ENCODE measurements at places on chromosomes 2 and 18.

- no peak for DNase-seq
Measured at GRCh38 chr2:152594792-152595191, 122.5 kb downstream of the PRPF40A start.

DNA sequence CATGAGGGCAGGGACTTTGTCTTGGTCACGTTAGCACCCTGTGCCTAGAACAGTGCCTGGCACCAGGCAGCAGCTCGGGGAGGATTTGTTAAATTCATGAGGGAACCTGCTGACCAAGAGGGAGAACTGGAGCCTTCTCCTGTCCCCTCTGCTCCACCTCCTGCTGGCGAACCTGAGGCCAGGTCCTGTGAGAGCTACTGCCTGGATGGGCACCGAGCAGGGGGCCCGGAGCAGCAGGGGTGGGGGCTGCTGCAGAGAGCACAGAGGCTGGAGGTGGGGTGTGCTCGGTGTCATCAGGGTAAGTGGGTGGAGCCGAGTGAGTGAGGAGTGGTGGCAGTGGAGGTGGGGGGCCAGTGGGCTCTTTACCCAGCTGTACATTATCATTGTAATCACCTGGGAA lies 52.1 kb upstream of the FAHD2A start:
- no peak for DNase-seq

DNA sequence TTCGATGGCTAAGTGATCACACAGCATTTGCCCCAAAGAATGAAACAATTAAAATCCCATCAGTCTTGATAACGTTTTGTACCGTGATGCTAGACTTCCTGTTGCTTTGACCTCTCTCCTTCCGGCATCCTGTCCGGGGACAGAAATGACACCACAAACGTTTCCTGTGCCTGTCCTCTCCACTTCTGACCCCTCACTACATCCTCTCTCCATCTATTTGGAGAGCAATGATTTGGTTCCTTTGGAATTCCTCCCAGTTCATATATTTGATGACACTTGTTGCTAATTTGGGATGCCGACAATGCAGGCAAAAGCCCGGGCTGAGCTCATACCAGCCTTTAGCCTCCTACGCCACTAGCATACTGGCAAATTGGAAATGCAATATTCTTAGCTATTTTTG lies 151.2 kb upstream of the CCDC68 start:
- no peak for DNase-seq

- no peak for DNase-seq
Measured at GRCh38 chr2:98743835-98744234, 12.9 kb upstream of the MGAT4A start.

- no peak for DNase-seq
Measured at GRCh38 chr18:42177390-42177789, 222.4 kb downstream of the PIK3C3 start.

GRCh38 chr2:46735730-46736493 lies 179.7 kb downstream of the MCFD2 start:
- no peak for DNase-seq

DNA sequence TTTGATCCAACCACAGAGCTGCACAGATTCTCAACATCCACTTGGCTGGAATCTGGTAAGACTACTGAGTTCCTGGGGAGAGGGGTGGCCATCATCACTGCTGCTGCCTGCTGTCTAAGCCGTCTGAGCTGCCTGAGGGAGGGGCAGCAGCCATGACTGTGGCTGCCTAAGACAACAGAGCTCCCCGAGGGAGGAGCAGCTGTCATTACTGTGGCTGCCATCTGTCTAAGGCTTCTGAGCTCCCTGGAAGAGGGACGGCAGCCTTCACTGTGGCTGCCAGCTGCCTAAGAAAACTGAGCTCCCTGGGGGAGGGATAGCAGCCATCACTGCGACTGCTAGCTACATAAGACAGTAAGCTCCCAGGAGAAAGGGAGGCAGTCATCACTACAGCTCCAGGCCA lies 584.4 kb downstream of the NR4A2 start:
- DNase-seq = no peak

DNA sequence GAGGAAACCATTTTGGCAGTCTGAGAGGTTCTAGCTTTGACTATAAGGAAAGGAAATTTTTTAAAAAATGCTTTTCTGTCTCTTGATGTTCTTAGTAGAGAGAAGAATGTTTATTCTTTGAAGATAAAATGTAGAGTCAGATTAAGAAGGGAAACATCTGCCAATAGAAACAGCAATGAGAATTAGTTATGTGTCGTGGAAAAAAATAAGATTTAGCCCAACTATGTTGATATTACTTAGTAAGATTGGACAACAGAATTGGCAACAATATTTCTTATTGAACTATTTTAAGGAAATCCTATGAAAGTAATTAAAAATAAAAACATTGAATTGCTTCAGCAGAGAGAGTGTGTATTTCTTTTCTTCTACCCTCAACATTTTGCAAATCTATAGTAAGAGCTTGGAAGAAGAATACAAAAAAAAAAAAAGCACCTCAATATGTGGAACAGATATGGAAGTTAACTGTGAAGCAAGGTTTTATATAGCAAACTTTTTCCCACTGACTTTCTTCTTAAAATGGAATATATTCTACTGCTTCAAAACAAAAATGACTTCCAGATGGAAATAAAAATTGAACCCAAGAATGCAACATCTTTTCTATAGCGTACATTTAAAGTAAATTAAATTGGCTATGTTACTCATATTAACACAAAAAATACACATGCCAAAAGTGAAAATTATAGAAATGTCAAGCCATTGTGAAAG lies 177.9 kb downstream of the FAM124B start:
- no peak for DNase-seq

- no peak for DNase-seq
Measured at GRCh38 chr2:169714699-169715098, 18.9 kb upstream of the KLHL23 start.

GRCh38 chr18:30991397-30991796 lies 51.1 kb downstream of the DSC3 start:
- no peak for DNase-seq

DNA sequence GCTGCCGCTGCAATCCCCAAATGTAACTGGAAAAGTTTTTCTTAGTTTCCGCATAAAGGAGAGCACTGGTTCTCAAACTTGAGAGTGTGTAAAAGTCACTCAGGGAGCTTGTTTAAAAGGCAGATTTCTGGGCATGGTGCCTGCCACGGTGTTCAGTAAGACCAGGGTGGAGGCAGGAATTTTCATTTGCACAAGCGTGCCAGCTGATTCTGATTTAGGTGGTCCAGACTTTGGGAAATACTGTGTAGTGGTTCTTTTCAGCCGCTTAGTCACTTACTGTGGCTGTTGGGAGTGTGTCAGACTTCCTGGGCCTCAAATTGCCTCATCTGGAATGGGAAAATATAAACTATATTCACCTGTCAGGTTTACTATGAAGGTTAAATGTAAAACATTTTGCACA lies 788 bp downstream of the ARMC9 start:
- no peak for DNase-seq

GRCh38 chr2:69893684-69894551 lies at the start of gene SNRNP27:
Gene SNRNP27, plus strand, starts transcription at chr2:69893956. Its CDS starts 29 bp downstream, at chr2:69893985.
- peak; percentile 85 for DNase-seq

DNA sequence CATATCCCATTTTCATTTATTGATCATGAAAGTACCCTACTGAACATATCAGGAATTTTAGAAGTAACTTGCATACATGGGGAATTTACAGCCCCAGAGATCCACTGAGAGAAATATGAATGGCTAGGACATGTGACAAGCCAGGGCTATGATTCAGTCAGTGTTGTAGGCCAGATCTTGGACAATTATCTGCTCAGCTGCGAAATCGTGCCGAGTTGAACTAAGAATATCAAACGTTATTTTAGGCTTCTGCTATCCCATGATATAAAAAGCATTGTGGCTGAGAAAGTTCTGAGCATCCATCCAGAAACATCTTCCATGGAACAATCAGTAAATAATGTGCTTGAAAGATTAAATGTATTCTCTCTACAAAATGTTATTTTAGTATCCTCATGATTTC lies 85.7 kb upstream of the UNC80 start:
- no peak for DNase-seq

GRCh38 chr2:20534913-20535801 lies 88.3 kb downstream of the RHOB start:
- DNase-seq = no peak

DNA sequence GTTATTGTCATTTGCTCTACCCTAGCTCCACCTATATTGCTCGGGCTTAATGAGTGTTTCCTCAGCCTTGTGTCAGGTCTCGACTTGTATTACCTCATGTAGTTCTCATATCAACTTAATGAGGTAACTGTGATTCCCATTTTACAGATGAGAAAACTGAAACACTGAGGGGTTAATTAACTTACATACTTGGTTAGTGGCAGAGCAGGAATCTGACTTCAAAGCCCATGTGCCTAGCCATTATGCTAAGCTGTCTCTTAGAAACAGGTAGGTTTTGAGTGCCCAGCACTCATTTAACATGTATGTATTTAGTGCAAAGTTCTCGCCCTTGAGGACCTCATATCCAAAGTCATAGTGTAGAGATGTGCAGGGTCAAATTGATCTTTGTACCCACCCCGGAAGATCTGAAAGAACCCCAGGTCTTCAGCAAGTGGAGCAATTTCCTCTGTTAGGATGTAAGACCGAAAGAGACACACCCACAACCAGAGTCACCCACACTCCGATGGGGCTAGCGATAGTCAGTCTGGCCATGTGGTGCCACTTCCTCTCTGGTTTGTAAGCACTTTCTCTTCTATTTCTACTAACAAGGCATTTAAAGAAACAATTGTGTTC lies 121.0 kb upstream of the SLC39A10 start:
- peak; percentile 74 for DNase-seq

DNA sequence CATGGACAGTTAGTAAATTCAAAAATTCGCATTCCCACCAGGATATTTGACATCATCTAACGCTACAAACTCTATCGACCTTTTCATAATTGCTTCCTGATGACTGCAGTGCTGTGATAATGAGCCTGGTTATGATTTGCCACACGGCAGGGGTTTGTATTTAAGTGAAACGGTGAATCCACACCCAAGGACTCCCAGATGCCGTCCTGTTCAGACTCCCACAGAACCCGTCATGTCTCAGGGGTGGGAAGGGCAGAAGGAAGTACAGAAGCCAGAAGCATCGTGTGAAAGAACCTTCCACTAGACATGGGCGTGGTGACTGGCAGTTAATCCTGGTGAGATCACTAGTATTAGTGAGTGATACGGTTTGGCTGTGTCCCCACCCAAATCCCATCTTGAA lies 91.2 kb upstream of the TMEM18 start:
- no peak for DNase-seq

DNA sequence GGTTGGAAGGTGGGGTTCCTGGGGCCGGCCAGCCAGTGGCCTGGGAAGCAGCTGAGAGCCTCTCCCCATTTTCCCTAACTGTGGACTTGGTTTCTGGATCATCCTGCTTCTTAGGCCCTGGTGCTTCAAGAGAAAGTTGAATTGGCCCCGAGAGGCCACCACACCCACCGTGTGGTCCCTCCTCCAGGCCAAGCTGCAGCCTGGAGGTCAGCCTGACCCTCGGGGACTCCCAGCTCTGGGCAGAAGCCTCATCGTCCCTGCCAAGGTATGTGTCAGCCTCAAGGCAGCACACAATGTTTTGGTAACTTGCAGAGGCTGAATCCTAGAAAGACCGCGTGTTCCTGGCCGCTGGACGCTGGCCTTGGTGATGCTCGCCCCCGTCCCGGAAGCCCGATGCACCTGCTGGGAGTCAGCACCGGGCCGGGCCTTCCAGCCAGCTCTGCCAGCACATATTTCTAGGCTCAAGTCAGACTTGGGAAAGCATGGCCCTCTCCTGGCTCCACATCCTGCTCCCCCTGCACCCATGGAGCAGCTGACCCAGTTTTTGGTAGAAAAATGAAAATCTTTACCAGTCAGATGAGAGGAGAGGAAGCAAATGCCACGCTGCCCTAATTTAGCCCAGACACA lies 72.6 kb downstream of the ACTR2 start:
- DNase-seq = peak; percentile 16

All from mucosa of descending colon (tissue), 3 donors.